ENCODE measurements at places on chromosomes 3 and 15.

- DNase-seq, result no peak
Observed at GRCh38 chr15:38242055-38242454, 10.6 kb upstream of the SPRED1 start.

GRCh38 chr15:27086805-27087204 lies 115.8 kb downstream of the GABRG3 start:
- no peak for DNase-seq

GRCh38 chr3:158920371-158920770 lies 118.5 kb downstream of the MFSD1 start:
- no peak for DNase-seq

- no peak for DNase-seq
Observed at GRCh38 chr3:22045882-22046281, 294.9 kb upstream of the ZNF385D start.

GRCh38 chr3:182807061-182807460 lies 13.8 kb downstream of the ATP11B start:
- no peak for DNase-seq

- no peak for DNase-seq
Observed at GRCh38 chr3:24185738-24186384, 240.8 kb downstream of the NR1D2 start.

DNA sequence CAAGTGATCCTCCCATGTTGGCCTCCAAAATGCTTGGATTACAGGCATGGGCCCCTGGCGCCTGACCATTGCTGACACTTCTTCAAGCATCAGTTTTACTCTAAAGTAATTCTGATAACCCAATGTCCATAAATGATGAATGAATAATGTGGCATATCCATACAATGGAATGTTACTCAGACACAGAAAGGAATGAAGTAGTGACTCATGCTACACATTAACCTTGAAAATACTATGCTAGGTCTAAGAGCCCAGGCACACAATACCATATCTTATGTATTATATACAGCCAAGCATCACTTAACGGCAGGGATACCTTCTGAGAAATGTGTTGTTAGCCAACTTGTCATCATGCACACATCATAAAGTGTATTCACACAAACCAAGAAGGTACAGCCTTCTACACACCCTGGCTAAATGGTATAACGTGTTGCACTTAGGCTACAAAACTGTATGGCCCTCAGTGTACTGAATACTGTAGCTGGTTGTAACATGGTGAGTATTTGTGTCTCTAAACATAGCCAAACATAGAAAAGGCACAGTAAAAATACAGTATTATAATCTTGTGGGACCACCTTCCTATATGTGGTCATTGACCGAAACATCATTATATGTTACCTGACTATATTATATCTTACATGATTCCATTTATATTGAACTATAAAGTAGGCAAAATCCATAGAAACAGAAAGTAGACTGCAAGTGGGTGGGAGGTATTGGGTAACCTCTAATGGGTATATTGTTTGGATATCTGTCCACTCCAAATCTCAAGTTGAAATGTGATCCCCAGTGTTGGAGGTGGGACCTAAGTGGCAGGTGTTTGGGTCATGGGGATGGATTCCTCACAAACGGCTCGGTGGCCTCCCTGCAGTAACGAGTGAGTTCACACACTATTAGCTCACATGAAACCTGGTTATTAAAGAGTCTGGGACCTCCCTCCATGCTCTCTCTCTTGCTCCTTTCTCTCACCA lies 31.4 kb downstream of the MKRN2 start:
- no peak for DNase-seq

GRCh38 chr3:131735116-131735515 lies 232.3 kb upstream of the MRPL3 start:
- DNase-seq, result no peak

DNA sequence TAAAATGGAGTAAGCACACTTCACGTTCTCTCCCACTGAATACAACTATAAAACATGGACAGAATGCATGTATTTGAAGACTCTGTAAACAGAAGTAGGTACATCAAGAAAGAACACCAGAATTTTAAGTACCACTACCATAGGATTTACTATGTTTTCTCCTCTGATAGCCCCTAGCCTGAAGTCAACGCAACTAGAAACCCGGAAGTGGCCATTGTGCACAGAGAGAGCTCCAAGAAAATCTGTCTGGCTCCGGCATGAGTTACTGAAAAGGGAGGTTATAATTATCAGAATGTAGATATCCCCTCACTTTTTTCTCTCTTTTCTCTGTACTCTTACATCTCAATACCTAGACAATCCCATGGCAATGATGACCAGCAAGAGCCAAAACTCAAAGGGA lies 23.8 kb downstream of the KBTBD12 start:
- no peak for DNase-seq

GRCh38 chr3:79517766-79518413 lies 249.9 kb downstream of the ROBO1 start:
- no peak for DNase-seq

GRCh38 chr3:193716150-193716549 lies 123.1 kb downstream of the OPA1 start:
- DNase-seq, result no peak

- peak; percentile 63 for DNase-seq
Observed at GRCh38 chr15:40115670-40116093, 7.0 kb upstream of the BMF start.

- DNase-seq, result no peak
Observed at GRCh38 chr3:153250446-153250845, 88.4 kb downstream of the RAP2B start.

- no peak for DNase-seq
Observed at GRCh38 chr3:144272680-144273079, 301.1 kb downstream of the DIPK2A start.

- no peak for DNase-seq
Observed at GRCh38 chr15:36430726-36431265, 148.6 kb upstream of the CDIN1 start.

GRCh38 chr3:58536501-58537411 lies at the start of gene ACOX2:
Gene ACOX2, minus strand, starts transcription at chr3:58537190. Its CDS starts 2,084 bp downstream, at chr3:58535106.
- no peak for DNase-seq

- no peak for DNase-seq
Observed at GRCh38 chr15:36653851-36654250, 74.4 kb downstream of the CDIN1 start.

DNA sequence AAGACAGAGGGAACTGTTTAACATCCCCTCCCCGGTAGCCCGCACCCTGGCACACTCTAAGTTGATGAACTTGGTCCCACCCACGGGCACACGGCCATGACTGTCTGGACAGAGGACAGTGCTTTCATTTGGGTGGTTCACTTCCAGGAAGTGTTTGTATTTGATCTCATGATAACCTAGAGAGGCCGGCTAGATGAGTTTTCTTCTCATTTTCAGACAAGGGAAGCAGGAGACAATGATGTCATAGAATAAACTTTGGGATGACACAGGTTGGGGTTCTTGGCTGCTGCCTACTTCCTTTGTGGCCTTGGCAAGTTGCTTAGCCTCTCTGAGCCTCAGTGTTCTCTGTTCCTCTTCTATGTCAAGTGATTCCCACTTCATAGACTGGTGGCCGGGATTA lies 16.1 kb upstream of the LYSMD4 start:
- no peak for DNase-seq

DNA sequence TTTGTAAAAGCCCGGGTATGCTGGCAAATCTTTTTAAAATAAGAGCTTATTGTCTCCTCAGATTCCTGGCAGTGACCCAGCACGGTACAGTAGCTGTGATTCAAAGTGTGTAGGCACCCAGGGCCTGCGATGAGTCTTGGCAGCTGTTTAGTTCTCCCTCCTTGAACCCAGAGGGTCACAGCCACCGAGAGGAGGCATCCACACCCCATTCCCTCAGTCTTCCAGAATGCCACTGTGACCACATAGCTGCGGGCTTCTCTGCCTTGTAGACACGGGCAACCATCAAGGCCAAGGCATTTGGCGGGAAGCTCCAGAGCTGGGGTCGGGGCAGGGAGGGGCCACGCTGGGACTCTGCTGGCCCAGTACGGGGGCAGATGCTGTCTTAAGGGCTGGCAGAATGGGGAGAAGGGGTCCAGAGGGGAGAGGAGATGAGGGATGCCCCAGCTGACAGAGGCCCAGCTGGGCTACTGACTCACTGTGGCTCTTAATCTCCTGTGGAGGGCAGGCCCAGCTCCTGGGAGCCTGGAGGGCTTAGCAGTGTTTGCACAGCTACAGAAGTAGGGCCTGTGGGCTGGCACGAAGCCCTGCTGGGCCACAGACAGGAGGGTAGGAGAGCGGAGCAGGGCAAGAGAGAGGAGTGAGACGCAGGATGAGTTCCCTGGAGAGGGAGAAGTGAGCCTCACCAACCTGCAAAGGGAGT lies 68.8 kb upstream of the DLG1 start:
- no peak for DNase-seq

DNA sequence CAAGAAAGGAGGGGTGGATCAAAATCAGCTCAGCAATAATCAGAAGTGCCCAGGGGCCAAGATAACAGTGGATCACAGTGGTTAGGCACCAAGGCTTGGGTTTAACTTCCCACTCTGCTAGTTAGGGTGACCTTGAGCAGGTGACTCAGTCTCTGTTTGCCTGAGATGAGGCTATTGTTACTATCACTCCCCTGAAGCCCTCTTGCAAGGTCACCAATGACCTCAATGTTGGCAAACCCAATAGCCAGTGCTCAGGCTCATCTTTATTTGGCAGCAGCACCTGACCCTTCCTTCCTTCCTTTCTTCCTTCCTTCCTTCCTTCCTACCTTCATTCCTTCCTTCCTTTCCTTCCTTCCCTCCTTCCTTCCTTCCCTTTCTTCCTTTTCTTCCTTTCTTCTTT lies 102.4 kb upstream of the HACD2 start:
- no peak for DNase-seq

DNA sequence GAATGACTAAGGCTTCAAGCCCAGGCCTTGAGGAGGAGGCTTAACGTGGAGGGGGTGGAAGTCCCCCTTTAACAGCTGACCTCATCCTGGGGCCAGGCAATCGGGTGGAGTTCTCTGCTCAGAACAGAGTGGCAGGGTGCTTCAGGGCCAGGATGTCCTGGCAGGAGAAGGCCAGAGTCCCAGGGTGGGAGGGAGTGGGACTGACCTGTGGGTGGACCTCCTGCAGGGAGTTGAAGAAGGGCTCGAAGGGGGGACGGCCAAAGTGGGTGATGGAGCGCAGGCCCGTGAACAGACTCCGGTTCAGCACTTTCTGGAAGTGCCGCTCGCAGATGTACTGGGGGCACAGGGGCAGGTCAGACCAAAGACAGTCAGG lies 19.6 kb downstream of the DUOX2 start:
- no peak for DNase-seq

DNA sequence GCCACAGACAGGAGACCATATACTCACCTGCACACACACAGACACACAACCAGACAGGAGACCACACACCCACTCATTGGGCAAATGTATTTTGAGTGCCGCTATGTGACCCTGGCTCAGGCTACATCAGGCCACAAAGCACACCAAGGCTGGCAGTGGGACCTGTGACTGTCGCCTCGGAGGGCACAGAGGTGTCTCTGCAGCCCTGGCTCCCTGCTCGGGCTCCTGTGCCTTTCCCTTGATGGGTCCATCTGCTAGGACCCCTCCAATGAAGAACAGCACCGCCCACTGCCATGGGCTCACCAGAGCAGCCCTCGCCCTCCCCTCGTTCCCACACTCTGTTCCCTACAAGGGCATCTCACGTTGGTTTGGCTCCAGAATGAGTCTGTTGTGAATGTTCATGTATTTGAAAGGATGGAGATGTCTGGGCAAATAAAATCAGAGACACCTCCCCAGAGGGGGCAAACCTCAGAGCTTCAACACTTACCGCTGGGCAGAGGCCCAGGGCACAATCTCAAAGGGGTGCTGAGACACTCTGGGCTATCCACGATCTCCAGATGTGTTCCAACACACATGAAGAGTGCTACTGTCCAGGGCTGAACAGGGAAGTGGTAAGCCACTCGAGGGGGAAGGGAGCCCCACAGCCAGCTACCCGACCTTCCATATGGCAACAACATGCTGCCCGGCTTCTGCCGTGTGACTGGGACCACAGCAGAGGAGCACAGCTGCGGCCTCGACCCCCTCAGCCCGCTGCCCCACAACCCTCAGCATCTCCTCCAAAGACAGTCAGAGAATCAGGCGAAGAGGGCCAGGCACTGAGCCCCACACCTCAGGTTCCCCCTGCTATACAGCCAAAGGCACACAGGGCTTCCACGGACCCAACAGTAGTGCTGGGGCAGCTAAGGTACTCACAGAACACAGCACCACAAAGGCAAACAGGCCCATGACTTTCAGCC lies 74.9 kb downstream of the OCA2 start:
- no peak for DNase-seq

DNA sequence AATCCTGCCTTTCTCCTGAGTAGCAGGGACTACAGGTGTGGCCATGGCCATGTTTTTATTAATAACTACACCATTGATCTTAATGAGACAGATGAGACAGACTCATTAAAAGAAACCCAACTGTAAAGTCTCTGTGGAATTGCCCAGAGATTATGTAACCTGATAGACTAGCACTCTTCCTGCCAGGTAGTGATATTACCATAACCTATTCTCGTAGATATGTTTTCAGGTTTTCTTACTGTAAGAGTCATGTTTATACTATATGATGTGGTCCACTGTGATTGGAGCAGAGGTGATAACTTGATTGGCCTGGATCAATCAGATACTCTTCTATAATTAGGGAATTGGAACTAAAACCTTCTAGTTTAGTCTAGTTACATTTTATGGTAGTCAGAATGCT lies 93.7 kb downstream of the NFKBIZ start:
- DNase-seq, result no peak

DNA sequence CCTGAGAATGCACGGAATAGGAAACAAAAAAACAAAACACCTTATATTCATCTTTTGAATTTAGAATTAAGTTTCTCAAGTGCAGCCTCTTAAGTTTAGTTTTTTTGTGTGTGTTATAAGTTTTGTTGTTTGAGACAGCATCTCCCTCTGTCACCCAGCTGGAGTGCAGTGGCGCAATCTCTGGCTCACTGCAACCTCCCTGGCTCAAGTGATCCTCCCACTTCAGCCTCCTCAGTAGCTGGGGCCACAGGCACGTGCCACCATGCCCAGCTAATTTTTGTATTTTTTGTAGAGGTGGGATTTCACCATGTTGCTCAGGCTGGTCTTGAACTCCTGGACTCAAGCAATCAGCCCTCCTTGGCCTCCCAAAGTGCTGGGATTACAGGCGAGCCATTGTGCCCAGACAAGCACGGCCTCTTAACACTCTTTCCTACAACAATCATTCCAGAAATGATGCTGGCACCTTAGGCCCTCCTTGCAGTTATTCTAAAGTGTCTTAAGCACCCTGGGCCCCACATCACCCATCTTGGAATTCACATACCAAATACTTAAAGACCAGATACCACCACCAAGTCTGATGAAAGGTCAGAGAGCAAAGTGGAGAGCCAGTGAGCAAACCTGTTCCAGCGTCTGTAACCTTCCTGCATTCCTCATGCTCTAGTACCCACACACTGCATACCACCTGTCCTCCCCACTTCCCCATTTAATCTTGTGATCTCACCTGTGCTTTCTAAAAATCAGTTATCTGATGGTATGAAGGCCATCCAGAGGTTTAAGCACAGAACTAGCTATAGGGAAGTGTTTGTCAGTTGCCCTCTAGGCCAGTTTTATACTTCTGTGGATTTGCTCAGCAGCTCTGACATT lies 6.9 kb upstream of the SPG11 start:
- no peak for DNase-seq

DNA sequence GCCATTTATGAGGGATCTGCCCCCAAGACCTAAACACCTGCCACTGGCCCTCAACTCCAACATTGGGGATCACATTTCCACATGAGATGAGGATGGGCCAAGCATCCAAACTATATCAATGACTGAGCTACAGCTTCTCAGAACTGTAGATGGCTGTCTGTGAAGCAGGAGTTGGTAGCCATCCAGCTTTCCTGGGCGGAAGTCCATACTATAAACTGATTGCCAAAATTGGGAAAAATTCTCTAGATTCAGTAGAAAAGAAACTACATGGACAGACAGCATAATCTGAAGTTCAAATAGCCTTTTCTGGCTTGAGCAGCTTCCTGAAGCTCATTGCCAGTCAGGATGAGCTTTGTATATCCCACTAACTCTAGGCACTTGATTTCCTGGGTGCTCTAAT lies 214.7 kb upstream of the ZBTB20 start:
- DNase-seq, result no peak

Data from T-helper 2 cell treated with Interferon-gamma antibody and Interleukin-4, amounts not matched to agents 5 μg/mL and 100 μg/mL, for 36 hours (primary cell).